SJCRH30 (cell line): ENCODE measurements at places on chromosomes 12 and 14. TPM values are rescaled to one million over a fixed set of nuclear protein-coding genes. Genes with fewer than 3 reads are reported as not detected.
A peak's percentile ranks its signal among the peaks of the same experiment; 100 is the strongest.

DNA sequence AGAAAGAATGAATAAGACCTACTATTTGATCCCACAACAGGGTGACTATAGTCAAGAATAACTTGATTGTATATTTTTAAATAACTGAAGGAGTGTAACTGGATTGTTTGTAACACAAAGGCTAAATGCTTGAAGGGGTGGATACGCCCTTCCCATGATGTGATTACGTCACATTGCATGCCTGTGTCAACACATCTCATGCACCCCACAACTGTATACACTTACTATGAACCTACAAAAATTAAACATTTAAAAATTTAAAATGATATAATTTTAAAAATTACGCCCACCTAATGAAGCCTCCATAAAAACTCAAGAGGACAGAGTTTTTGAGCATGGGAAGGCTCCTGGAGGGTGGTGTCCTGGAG, 94.5 kb downstream of the SCARB1 start:
- H3K4me1 ChIP-seq, result peaks cover 34% of the 10 kb centered on the region
- no peak overlapping the region for H3K4me3 ChIP-seq
- H3K27ac ChIP-seq, result no peak overlapping the region; the same call in 1 of the 2 replicates
- H3K27me3 ChIP-seq, result no peaks in the 10 kb centered on the region

The CLEC4A gene
- 0.10 and 0.36 TPM in 2 replicates for total RNA-seq

The AP1G2 gene
- total RNA-seq, result not detected in 2 replicates

The PPM1H gene
- 4.1 and 4.3 TPM in 2 replicates for total RNA-seq

DNA sequence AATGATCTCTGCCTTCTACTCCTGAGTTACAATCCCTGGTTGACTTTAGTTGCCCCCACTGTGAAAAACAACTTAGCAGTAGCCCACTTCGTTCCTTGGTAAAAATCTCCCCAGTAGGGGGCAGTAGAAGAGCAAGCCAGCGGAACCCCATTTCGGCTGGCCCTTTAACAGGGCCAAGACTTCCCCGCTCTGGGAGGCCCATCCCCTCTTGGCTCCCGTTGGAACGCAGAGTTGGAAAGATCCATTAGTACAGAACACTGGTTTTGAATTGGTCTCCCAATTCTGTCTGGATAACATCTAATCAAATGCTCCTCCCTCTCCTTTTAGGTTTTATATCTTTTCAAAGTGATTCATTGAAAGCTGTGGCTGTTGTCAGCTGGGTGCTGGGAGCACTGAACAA, 1133.3 kb downstream of the BCL11B start:
- DNase-seq, result peak; percentile 73
- no peak overlapping the region for H3K4me3 ChIP-seq
- H3K36me3 ChIP-seq, result no peaks in the 10 kb centered on the region
- no peak overlapping the region for H3K27ac ChIP-seq

GRCh38 chr14:50063876-50064420, 52.4 kb downstream of the VCPKMT start:
- no peak overlapping the region for H3K27ac ChIP-seq
- no peaks in the 10 kb centered on the region for H3K36me3 ChIP-seq
- H3K27me3 ChIP-seq, result no peaks in the 10 kb centered on the region
- no peak overlapping the region for H3K4me3 ChIP-seq
- no peak for DNase-seq

The LUM gene
- total RNA-seq, result 1.5 and 1.7 TPM in 2 replicates

The BDKRB1 gene
- 2.0 and 2.3 TPM in 2 replicates for total RNA-seq

DNA sequence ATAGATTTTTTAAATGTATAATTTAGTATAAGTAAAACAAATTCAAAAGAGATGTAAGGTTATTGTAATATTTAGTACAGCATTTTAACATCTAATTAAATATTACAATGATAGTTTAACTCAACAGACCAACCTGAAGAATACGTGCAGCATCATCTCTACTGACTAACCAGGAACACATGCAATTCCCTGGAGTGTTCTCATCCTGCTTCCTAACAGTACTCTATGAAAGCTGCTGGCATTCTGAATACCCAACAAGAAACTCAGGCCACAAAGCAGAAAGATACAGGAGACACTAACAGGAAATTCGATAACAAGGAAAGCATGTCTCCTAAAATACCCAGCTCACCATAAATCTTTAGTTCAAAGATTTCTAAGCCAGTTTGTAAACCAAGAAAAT, 58.3 kb downstream of the CEP83 start:
- H3K4me3 ChIP-seq, result no peak overlapping the region
- H3K27me3 ChIP-seq, result no peaks in the 10 kb centered on the region
- H3K4me1 ChIP-seq, result no peaks in the 10 kb centered on the region
- no peak for DNase-seq

The IAPP gene
- total RNA-seq, result not detected in 2 replicates

GRCh38 chr14:101360054-101360911, 201.0 kb upstream of the DIO3 start:
- H3K27me3 ChIP-seq, result no peaks in the 10 kb centered on the region
- peak overlapping the region; percentile 57 for H3K27ac ChIP-seq
- DNase-seq, result peak; percentile 77
- H3K36me3 ChIP-seq, result no peaks in the 10 kb centered on the region

- no peak overlapping the region for H3K4me3 ChIP-seq
- no peaks in the 10 kb centered on the region; the same call in 1 of the 2 replicates for H3K27me3 ChIP-seq
- H3K4me1 ChIP-seq, result peaks cover 22% of the 10 kb centered on the region
- DNase-seq, result no peak
- H3K36me3 ChIP-seq, result no peaks in the 10 kb centered on the region
Observed at GRCh38 chr12:58250077-58250476, 308.7 kb downstream of the ATP23 start.

The DLGAP5 gene
- 81.7 and 92.0 TPM in 2 replicates for total RNA-seq

- H3K4me3 ChIP-seq, result no peak overlapping the region
- no peaks in the 10 kb centered on the region for H3K36me3 ChIP-seq
- H3K4me1 ChIP-seq, result no peaks in the 10 kb centered on the region
Observed at GRCh38 chr14:29521526-29522137, 406.0 kb downstream of the PRKD1 start.
